Type B pancreatic cell (in vitro differentiated cells): ENCODE measurements at places on chromosomes 13 and 19. TPM values are rescaled to one million over a fixed set of nuclear protein-coding genes. Genes with fewer than 3 reads are reported as not detected.

- DNase-seq: no peak
Measured at GRCh38 chr13:23160638-23161480, 19.9 kb upstream of the SGCG start.

Gene FOXO1
- 16.9 and 21.5 TPM in 2 replicates for total RNA-seq

Gene TEX26
- total RNA-seq: not detected in 2 replicates

- DNase-seq: no peak
Measured at GRCh38 chr13:24505256-24505655, 7.3 kb downstream of the PARP4 start.
